ENCODE measurements at places on chromosomes 6 and 20. TPM values are rescaled to one million over a fixed set of nuclear protein-coding genes. Genes with fewer than 3 reads are reported as not detected.

LY86 gene
- total RNA-seq = not detected

CST5 gene
- total RNA-seq = not detected

PDE10A gene
- total RNA-seq = 315 TPM

NRSN1 gene
- total RNA-seq = not detected

TRIM31 gene
- not detected for total RNA-seq

KCNK15 gene
- total RNA-seq = 0.67 TPM

TRERF1 gene
- 0.67 TPM for total RNA-seq

TFAP2C gene
- total RNA-seq = 1.7 TPM

POM121L2 gene
- total RNA-seq = not detected
